Stimulated activated CD4-positive, alpha-beta T cell treated with anti-CD3 and anti-CD28 coated beads, Interleukin-2, amount 100 ng/mL, for 48 hours (primary cell): ENCODE measurements at places on chromosomes 11 and 22.

- DNase-seq: no peak
Observed at GRCh38 chr22:24355574-24355973, 71.8 kb upstream of the ADORA2A start.

DNA sequence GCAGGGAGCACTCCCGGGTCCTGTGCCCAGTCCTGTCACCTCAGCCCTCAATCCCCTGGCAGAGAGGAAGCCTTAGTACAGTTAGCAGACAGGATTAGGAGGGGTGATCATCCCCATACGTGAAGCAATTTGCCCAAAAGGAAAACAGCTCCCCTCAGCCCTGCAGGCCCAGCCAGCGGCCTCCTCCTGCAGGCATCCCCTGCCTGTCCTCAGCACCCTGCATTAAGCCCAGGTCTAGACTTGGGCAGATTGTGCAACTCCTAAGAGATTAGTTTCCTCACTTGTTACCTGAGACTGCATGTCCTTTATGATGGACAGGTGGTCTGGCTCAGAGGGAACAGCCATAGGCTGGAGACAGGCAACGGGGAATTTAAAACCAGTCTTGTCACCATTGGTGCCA lies 95.5 kb upstream of the TMEM45B start:
- DNase-seq: no peak

- no peak for DNase-seq
Observed at GRCh38 chr11:94563848-94564467, 3.2 kb upstream of the PIWIL4 start.

DNA sequence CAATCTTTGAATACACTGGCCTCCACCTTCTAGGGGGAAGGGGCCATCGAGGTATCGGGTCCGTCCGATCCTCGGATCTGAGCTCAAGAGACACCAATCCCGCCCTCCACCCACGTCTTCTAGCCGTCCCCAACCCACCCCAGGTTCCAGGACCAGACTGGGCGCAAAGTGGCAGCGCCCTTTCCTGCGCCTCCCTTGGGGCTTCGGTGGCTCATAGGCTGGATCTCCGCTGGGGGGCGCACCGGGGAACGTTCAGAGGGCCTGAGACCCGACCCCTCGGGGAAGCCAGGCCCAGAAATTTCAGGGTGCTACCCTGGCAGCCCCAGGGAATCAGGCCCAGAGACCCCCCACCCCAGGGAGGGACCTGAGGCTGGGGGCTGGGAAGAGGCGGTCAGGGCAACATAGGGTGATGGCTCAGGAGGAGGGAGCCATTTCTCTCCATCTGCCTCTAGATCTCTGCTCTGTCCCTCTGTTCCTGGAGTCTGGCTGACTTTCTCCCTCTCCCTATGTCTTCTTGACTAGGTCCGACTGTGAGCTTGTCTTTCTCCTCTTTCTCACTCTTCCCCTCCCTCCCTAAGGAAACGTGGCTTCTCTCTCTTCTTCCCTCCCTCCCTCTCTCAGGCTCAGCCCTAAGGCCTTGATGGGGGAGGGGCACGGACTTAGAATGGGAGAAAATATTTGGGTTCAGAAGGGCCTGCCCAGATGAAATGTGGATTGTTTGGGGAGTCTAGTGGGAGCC lies 1.1 kb downstream of the CREB3L1 start:
- DNase-seq: peak; percentile 25

GRCh38 chr11:85819441-85819840 lies 8.5 kb upstream of the SYTL2 start:
- no peak for DNase-seq
